Hematopoietic multipotent progenitor cell treated with erythropoietin and hydrocortisone succinate and interleukin-3 and kit ligand, for 15 days (in vitro differentiated cells): ENCODE measurements at places on chromosomes 2 and 18.

- DNase-seq, result no peak
These were observed 43.9 kb downstream of the ST6GAL2 start for GRCh38 chr2:106841886-106842645.

GRCh38 chr18:60322591-60322990 is 50.0 kb downstream of the MC4R start:
- DNase-seq, result no peak

- no peak for DNase-seq
These were observed 304.8 kb upstream of the SOX11 start for GRCh38 chr2:5387406-5387805.

DNA sequence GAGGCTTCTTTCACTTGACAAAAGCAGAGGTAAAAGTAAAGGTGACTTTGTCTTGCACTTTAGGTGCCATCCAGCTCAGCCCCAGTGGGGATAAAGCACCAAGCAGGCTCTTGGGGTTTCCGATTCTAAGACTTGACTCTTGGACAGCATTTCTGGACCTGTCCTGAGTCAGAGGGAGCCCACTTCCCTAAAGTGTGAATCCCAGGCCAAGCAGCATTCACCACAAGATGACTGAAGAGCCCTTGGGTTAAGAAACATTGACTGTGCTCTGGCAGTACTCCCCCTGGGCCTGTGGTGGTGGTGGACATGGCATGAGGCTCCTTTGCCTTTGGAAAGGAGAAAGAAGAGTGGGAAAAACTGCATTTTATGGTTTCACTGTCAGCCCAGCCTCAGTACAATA is 638.0 kb upstream of the VRK2 start:
- DNase-seq, result no peak

DNA sequence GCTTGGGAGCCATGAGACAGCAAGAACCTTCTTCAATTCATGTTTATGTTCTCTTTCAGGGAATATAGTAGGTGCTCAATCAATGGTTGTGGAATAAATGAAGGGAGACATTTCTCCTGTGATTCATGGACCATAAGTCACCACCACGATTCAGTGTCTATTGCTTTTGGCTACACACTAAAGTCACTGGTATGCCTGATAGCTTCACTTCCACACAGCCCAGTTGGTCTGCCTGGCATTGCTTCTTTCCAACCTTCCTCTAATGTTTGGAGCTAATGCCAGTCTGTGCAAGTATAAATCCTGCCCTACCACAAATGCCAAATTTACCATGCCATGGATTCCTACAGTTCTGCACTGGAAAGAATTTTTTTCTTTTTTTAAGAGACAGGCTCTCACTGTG is 1.3 kb upstream of the CXCR1 start:
- DNase-seq, result no peak

GRCh38 chr2:75558786-75559679 is 1.7 kb downstream of the EVA1A start:
- DNase-seq, result no peak

DNA sequence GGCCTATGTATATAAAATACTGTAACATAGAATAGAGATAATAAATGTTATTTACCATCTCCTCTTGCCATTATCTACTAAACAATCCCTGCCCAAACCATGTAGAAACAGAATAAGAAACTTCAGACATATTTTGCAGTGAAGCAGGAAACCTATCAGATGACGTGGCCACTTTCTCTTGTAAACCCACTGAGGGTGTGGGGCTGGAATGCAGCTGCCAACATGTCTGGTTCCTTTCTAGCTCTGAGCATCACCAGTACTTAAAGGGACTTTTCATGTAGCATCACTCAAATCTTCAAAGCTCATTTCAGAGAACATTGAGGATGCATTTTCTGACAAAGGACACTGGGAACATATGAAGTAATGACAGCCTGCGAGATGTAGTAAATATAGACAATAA is 251.8 kb downstream of the LPIN1 start:
- DNase-seq, result no peak

DNA sequence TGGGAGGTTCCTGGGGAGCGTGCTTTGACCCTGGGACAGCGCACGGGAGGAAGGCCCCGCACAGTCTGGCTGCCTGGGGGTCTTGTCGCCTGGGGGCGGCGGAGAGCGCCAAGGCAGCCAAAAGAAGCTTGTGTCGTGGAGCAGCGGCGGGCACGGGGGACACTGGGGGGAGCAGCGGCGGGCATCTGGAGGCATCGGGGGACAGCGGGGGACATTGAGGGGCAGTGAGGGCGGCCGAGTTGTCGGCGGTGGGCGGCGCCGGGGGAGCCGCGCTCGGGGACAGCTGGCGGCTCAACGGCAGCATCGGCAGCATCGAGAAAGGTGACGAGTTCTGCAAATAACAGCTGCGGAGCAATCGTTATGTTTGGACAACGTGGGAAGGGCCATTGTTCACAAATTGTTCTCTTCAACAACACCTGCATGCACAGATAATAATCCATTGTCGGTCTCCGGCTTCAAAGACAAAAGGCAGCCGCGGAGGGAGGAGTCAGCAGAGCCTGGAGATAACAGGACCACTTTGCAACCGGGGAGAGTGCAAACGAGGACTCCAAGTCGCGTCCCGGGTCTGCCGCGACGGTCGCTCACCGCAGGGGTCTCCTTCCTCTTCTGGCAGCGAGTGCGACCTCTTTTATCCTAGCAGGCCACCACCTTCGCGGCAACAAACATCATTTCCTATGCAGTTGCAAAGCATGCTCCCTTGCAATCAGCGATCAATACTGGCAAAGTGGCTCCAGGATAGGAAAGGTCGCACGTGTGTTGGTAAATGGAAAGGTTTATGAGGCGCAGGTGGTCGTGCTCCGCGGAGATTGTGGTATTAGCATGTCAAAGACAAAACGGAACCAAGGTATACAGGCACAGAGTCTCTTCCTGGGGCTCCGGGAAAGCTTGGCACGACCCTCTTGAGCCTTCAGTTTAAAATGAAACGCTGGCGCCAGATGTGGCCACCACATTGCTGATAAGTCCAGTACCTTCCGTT is 132.3 kb upstream of the DLX2 start:
- no peak for DNase-seq

DNA sequence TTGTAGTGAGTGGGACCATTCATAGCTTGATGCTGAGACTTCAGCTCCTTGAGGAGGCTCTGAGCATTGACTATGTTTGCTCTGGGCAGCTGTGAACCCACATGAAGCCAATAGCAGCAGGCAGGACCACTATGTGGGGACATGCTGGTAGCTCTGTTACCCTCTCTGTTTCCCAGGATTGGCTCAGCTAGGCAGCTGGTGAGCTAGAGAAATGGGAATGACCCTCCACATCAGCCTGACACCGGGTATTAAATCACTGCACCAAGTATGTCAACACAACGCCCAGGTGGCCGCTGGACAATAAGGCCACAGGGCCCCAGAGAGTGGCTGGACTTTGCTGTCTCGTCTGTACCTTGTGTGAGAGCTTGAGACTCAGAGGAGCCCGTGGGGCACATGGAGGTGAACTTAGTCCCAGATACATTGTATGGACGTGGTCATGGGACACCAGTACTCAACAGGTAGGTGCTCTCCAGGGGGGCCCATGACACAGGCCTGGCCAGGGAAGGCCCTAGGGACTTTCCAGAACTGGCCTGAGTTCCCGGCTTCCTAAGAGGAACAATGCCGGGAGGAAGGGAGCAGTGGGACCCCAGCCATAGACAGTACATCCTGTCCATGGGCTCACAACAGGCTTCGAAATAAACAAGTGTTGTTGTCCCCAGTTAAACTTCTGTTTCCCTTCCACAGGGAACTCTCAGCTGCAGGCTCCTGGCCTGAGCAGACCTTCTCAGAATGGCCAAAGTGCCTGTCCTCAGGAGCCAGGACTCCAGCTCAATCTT is 35.2 kb downstream of the HS1BP3 start:
- no peak for DNase-seq

GRCh38 chr2:27261926-27262298 is 935 bp downstream of the SLC30A3 start:
- no peak for DNase-seq

DNA sequence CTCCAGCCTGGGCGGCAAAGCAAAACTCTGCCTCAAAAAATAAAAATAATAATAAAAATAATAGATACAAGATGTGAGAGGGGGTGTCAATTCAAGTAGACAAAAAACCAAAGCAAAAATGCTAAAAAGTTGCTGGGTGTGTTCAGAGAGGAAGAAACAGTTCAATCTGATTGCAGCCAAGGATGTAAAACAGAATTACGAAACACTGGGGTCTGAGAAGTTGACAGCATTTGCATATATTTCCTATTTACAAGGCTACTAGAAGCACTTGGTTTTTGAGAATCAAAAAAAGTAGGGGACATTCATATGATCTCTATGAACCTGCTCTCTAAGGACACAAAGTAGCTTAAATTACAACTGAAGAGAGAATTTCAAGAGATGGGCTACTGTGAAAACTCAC is 7.6 kb downstream of the TRIP12 start:
- no peak for DNase-seq
